Neural progenitor cell (in vitro differentiated cells): ENCODE measurements at places on chromosomes 6 and 20.

DNA sequence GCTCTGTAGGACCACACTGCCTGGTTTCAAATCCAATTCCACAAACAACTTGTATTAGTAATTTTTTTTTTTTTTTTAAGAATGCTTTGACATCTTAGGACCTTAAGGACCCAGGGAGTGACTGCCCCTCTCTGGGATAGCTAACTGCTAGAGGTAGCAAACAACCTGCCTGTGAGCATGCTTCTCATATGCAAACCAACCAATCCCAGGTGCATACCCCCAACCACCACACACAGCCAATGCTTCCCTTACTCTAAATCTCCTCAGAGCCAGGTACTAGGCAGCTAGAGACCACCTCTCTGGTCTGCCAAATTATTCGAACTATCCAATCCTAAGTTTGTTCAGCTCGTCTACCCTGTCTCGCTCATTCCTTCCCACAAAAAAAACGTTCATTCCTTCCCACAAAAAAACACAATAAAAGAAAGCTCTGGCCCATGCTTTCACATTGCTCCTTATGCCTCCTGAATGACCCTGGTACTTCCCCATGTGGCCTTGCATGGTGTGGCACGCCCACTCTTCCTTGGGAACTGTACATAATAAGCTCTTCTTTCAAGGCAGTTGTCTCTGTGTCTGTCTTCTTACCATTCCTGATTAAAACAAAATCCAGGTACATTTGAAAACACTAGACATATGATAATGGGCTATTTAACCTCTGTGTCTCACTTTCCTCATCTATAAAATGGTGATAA is 6.4 kb downstream of the SERAC1 start:
- peaks cover 4% of the 10 kb centered on the region for H3K36me3 ChIP-seq
- no peak overlapping the region for H3K4me3 ChIP-seq
- no peak overlapping the region for H3K27ac ChIP-seq
- DNase-seq = no peak

DNA sequence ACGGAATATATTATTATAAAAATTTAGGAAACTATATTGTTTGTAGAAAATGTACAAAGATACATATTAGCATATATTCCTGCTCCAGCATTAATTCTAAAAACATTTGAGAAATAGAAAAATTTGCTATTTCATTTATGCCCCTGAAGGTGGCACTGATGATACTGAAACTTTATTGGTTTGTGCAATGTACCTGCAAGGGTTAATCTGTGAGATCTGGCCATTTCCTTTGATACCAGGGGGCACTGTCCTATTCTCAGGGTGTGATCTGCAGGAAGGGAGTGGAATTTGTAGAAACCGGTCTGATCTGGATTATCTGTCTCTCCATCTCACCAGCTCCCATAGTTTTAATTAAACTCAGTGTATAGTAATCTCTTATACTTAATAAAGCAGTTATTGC is 625.1 kb upstream of the IMPG1 start:
- H3K27ac ChIP-seq = no peak overlapping the region
- no peak overlapping the region for H3K4me3 ChIP-seq
- DNase-seq = peak; percentile 27
- H3K4me1 ChIP-seq = no peaks in the 10 kb centered on the region
- no peaks in the 10 kb centered on the region for H3K27me3 ChIP-seq
- H3K36me3 ChIP-seq = no peaks in the 10 kb centered on the region

DNA sequence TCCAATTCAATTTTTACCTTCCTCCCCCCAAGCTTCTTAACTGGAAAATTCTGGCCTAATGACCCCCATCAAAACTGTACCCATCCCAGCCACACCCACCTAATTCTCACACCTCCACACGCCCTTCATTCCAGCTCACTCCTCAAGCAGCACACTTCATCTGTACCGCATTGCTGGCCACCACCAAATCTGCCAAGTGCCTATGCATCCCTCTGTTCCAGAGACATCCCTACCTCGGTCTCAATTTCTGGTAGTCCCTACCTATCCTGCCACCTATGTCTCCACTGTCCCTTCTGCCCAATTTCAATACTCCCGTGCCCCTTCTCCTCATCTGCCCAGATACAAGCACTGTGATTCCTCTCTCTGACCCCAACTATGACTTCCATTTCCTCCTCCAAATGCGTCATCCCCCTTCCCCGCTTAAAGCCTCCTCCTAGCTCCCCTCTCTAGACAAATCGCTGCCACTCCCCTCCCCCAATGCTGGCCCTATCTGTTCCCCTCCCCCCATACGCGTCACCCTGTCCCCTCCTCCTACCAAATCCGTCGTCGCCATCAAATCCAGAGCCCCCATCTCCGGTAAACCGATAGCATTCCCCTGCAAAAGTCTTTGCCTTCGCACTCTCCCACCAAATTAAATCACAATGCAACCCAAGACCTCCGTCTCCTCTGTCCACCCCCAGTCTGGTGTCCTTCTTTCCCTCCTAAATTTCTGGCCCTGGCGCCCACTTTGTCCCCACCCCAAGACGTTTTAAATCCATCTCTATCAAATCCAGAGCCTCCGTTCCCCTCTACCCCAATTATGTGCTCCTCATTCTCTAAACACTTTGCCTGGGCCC is 1.2 kb downstream of the MTCH1 start:
- no peaks in the 10 kb centered on the region for H3K27me3 ChIP-seq
- no peaks in the 10 kb centered on the region for H3K36me3 ChIP-seq
- H3K4me3 ChIP-seq = peak overlapping the region; percentile 98
- peaks cover 23% of the 10 kb centered on the region for H3K4me1 ChIP-seq

GRCh38 chr20:48771542-48771941 is 56.3 kb downstream of the PREX1 start:
- no peaks in the 10 kb centered on the region for H3K36me3 ChIP-seq
- no peak overlapping the region for H3K4me3 ChIP-seq
- H3K27ac ChIP-seq = no peak overlapping the region

DNA sequence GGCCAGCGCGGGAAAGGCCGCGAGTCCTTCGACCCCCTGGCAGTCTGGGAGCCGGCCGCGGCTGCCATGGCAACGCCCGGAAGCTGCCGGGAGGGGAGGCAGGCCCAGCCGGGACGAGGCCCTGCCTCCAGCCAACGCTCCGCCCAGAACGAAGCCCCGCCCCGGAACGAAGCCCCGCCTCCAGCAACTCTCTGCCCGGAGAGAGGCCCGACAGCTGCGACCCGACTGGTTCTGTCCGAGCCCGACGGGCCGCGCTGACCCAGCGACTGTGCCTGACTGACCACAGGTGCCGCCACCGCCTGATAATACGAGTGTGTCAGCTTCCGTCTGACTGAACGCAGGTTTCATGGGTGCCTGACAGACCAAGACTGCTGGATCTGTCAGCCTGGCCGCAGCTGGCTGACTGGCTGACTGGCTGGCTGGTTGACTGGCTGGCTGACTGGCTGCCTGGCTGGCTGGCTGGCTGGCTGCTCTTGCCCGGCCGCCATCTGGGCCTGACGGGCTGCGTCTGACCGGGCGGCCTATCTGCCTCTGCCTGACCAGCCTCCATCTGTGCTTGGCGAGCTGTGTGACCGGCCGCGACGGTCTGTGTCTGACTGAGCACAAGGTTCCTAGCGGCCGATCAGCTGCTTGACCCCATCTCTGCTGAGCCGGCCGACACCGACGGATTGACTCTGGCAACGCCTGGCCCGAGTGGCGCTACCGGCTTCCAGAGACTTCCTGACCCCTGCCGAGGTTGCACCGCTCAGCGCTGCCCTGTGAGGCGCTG is 89.7 kb upstream of the EPB41L1 start:
- H3K4me3 ChIP-seq = peak overlapping the region; percentile 53
- H3K27me3 ChIP-seq = peaks cover 64% of the 10 kb centered on the region
- H3K36me3 ChIP-seq = no peaks in the 10 kb centered on the region
- peaks cover 6% of the 10 kb centered on the region for H3K4me1 ChIP-seq
- peak; percentile 97 for DNase-seq
